ENCODE measurements at places on chromosomes 12 and 14.

GRCh38 chr14:21978184-21978998 lies 304.8 kb upstream of the OR4E1 start:
- DNase-seq = peak; percentile 72

DNA sequence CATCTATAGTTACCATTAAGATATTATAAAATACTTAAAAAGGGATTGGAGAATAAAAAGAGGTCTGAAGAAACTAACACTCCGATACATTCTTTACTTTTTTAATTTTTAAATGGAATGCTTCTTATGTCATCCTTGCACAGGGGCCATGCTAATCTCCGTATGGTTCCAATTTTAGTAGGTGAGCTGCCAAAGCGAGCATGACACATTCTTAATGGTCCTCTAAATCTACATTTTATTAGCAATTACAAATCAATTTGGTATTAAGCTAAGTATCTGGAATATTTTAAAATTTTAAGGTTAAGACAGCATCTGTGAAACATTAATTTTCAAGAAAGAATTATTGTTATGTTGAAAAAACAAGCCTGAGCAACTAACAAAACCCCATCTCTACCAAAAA lies 6.2 kb upstream of the ARID4A start:
- DNase-seq = no peak

DNA sequence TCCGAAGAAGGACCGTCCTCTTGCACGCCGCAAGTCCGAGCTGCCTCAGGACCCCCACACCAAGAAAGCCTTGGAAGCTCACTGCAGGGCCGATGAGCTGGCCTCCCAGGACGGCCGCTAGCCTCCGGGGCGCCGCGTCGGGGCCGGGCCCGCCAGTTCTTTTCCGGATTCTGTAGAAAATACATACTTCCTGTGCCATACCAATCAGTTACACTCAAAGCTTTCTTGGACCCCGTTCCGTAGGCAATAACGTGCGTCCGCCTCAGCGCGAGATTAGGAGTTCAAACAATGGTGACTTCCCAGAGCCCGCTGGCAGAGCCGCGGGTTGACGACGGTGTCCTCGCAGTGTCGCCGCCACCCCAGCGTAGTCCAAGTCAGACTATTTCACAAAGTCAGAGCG lies 39.2 kb upstream of the DYNC1H1 start:
- DNase-seq = no peak

DNA sequence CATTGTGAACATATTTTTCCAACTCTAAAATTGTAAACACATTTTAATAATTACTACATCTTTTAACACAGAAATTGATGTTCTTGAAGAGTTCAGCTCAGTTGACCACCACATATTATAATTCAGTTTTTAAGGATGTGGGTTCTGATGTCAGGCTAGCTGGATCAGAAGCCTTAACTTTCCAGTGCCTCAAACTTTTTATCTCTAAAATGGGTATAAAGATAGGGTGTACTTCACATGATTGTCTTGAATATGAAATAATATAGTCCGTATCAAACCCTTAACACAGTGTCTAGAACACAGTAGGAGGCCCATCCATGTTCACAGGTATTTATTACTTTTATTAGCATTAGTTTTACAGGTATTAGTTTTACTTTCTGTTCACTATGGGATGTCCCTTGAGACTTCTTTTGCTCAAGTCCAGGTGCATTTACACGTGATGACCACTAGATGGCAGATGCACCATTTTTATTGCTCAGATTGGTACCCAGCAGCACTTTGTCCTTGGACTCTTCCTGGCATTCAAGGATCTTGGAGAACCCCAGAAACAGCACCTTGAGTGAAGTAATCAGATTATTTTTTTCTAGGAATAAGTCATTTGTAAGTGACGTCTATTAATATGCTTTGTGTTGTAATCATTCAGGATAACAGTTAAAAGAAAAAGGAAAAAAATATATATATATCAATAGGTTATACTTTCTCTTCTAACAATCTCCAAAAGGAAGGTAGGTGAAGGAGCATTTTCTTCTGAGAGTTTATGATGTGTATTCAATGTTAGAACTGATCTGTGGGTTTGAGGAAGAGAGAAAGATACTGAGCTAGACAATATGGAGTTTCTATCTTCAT lies 580.2 kb downstream of the ETNK1 start:
- peak; percentile 51 for DNase-seq

GRCh38 chr12:31560516-31560915 lies 30.4 kb downstream of the DENND5B start:
- DNase-seq = no peak

DNA sequence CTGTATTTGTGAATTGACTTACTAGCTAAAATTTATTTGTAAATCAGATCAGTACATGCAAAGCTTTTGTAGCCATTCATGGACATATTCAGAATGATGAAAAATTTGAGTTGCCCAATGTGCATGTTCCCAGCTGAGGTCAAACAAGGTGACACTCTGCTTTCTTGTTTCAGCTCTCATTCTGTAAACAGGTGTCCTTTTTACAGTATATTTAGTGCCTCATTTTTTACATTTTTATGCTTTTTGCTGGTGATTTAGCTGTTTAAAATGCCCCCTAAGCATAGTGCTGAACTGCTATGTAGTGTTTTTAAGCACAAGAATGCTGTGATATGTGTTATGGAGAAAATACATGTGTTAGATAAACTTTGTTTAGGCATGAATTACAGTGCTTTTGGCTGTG lies 76.3 kb downstream of the MIA2 start:
- no peak for DNase-seq

DNA sequence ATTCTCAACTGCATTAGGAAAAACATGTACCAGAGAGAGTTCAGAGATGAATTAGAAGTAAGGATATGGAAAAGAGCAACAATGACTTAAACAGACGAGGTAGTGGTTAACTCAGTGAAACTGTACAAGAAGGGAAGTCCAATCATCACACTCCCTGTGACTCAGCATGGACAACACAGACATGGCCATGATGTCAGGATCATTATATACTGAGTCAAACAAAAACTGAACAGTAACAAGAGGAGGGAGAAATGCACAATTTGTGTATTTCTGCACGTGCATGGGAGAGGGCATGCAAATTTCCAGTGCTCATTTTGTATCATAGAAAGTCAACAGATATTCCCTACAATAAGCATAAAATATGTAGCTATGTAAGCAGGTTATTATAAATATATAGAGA lies 1037.8 kb downstream of the BCL11B start:
- DNase-seq = no peak

DNA sequence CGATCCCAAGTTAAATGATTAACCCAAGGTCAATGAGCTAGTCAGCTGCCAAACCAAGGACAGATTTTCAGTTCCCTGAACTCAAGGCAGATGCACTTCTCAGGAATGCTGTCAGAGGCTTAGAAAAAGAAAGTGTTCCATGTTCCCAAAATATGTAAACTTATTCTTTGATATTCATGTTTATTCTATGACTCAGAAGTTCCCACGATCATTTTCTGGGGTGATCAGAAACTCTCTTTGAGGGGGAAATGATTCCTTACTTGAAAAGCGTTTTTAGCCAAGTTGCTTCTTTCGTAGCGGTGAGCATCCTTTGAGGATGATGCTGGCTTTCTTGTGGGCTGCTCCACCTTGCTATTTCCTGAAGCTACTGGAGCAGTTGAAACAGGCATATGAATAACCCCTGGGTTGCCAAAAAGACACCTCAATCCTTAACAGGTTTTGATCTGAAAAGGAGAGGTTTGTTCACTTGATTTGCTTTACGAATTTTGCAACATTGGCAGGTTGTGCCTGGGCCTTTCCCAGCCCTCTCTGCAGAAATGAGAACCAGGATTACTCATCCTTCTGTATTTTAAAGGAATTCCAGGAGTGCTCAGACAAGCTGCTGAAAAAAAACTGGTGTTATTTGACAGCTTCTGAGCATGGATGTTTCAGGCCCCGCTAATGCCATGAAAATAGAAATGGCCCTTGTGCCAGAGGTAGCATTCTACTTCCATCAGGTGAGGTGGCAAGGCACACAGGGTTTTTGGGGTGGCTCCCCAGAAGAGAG lies 121.4 kb upstream of the HIF1A start:
- no peak for DNase-seq

- no peak for DNase-seq
Measured at GRCh38 chr12:43095669-43096280, 456.2 kb downstream of the ADAMTS20 start.

- DNase-seq = no peak
Measured at GRCh38 chr12:68831272-68831671, 23.3 kb downstream of the MDM2 start.

GRCh38 chr12:52245259-52245961 lies 12.4 kb downstream of the KRT7 start:
- no peak for DNase-seq

- no peak for DNase-seq
Measured at GRCh38 chr12:108053512-108053911, 75.6 kb upstream of the WSCD2 start.

- DNase-seq = no peak
Measured at GRCh38 chr12:41190338-41190737, 2.2 kb downstream of the PDZRN4 start.

Measured in CD4-positive, alpha-beta T cell treated with Interleukin-10 for 1 hour (primary cell).